Transverse colon (tissue), 4 donors: ENCODE measurements at places on chromosomes 2 and 18. TPM values are rescaled to one million over a fixed set of nuclear protein-coding genes. Genes with fewer than 3 reads are reported as not detected.

The TUBB8B gene
- not detected for total RNA-seq

The LRRC30 gene
- not detected for total RNA-seq

The DSG1 gene
- not detected for total RNA-seq

The FBXO48 gene
- total RNA-seq, result 0.60 TPM

The ABCB11 gene
- 41.8 TPM for total RNA-seq

The EVX2 gene
- not detected for total RNA-seq

The ALK gene
- total RNA-seq, result not detected

The CNGA3 gene
- total RNA-seq, result 1.6 TPM

The AQP12A gene
- total RNA-seq, result not detected

The MCFD2 gene
- total RNA-seq, result 14.5 TPM

The SERPINB2 gene
- total RNA-seq, result not detected

The KCNS3 gene
- total RNA-seq, result 48.6 TPM

The SP5 gene
- 2.2 TPM for total RNA-seq

The PCARE gene
- under 0.01 TPM for total RNA-seq

The LIMS3 gene
- total RNA-seq, result 0.48 TPM
